ENCODE measurements at places on chromosomes 7 and 10. TPM values are rescaled to one million over a fixed set of nuclear protein-coding genes. Genes with fewer than 3 reads are reported as not detected.

- no peak overlapping the region for H3K27ac ChIP-seq
- H3K27me3 ChIP-seq = no peaks in the 10 kb centered on the region
- no peaks in the 10 kb centered on the region for H3K36me3 ChIP-seq
- no peak for DNase-seq
These were observed 325.5 kb upstream of the C7orf33 start for GRCh38 chr7:148264933-148265557.

GRCh38 chr10:69489506-69490090, 38.3 kb downstream of the TSPAN15 start:
- H3K27me3 ChIP-seq = no peaks in the 10 kb centered on the region
- no peak overlapping the region for H3K27ac ChIP-seq
- no peak overlapping the region for H3K4me3 ChIP-seq
- H3K36me3 ChIP-seq = no peaks in the 10 kb centered on the region
- peaks cover 5% of the 10 kb centered on the region for H3K4me1 ChIP-seq

- no peaks in the 10 kb centered on the region for H3K36me3 ChIP-seq
- DNase-seq = no peak
- H3K27ac ChIP-seq = no peak overlapping the region
- H3K4me1 ChIP-seq = no peaks in the 10 kb centered on the region
These were observed 41.8 kb upstream of the TMEM273 start for GRCh38 chr10:49230004-49230403.

- no peaks in the 10 kb centered on the region for H3K36me3 ChIP-seq
- peak; percentile 58 for DNase-seq
- H3K4me1 ChIP-seq = no peaks in the 10 kb centered on the region
These were observed 98.2 kb downstream of the ANLN start for GRCh38 chr7:36487756-36488336.

- no peak overlapping the region for H3K27ac ChIP-seq
- H3K27me3 ChIP-seq = no peaks in the 10 kb centered on the region
- H3K4me3 ChIP-seq = no peak overlapping the region
- DNase-seq = no peak
- H3K36me3 ChIP-seq = no peaks in the 10 kb centered on the region
These were observed 4.9 kb upstream of the AKR1B1 start for GRCh38 chr7:134463751-134464150.

DNA sequence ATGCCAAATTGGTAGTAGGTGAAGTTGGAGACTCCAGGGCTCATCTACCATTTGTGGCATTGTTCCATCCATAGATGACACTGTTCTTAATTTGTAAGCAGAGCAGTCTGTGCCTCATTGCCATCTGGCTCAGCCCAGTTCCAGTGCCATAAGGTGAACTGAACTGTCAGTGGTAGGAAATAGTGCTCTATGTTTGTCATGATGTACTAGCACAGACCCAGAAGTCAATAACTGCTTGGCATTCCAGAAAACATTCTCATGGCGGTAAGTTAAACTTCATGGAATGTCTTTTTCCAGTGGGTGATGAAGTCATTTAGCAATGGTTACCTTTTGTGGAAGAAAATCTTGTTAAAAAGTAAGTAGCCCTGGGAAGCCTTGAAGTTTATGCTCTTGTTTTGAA, 302.7 kb downstream of the SUGCT start:
- H3K27ac ChIP-seq = no peak overlapping the region
- DNase-seq = no peak
- H3K4me3 ChIP-seq = no peak overlapping the region
- no peaks in the 10 kb centered on the region for H3K4me1 ChIP-seq
- H3K27me3 ChIP-seq = no peaks in the 10 kb centered on the region
- H3K36me3 ChIP-seq = no peaks in the 10 kb centered on the region

- H3K4me3 ChIP-seq = no peak overlapping the region
- no peaks in the 10 kb centered on the region for H3K36me3 ChIP-seq
- DNase-seq = no peak
These were observed 56.6 kb downstream of the ELMO1 start for GRCh38 chr7:37391791-37392672.

DNA sequence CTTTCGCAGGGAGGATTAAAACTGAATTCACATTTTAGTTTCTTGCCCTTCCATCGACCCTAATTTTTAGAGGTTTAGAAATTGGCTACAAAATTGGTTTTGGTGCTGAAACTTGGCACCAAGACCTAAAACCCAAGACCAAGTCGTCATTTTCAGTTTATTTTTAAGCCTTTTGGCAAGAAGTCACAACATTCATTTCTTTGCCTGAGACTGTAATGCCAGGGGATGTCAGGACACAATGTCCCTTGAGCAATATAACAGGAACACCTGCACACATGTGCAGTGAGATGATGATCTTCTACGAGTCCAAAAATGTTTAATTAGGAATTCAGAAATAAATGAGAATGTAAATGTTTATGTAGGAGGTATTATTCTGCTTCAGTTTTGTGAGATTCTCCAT, 335.4 kb upstream of the ANKRD30A start:
- DNase-seq = no peak
- no peaks in the 10 kb centered on the region for H3K4me1 ChIP-seq
- H3K27me3 ChIP-seq = no peaks in the 10 kb centered on the region
- H3K4me3 ChIP-seq = no peak overlapping the region
- no peak overlapping the region for H3K27ac ChIP-seq
- no peaks in the 10 kb centered on the region for H3K36me3 ChIP-seq

CTAGE4 gene
- total RNA-seq = 5.4 TPM

PKD2L1 gene
- total RNA-seq = not detected

FXYD4 gene
- not detected for total RNA-seq

OGDH gene
- total RNA-seq = 116 TPM

RAB19 gene
- 3.2 TPM for total RNA-seq

ZNF853 gene
- 2.2 TPM for total RNA-seq

XRCC2 gene
- total RNA-seq = 0.75 TPM

LIPF gene
- total RNA-seq = not detected
